ENCODE measurements at places on chromosomes 2 and 18.

DNA sequence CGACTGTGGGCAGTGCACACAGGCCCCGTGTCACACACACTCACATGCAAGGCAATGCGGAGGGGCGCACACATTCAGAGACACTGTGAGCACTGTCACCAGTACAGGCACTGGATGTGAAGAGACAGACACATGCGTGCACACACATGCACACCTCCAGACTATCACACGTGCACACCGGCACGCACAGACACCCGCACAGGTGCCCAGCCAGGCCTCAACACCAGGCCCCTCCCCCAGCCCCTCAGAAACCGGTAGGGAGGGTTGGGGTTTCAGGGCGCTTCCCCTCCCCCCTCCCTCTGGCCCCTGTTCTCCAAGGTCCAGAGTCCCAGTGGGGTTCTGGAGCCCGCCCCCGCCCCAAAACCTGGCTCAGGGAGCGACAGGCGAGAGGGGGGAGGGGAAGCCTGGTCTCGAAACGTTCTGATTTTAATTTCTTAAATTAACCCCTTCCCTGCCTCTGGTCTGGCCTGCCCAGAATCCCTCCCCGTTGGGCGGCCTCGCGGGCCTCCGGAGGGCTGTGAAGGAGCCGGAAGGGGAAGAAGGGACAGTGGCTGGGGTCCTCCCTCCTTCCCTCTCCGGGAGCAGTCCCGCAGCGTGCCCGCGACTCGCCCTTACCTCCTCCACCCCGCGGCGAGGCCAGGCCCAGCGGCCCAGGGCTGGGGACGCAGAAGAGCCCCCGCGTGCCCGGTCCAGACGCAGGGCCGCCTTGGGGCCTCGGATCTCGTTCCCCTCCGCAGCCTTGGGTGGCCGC, 558 bp downstream of the FBXO41 start:
- no peak for DNase-seq

GRCh38 chr2:120969613-120970355, 234.1 kb downstream of the GLI2 start:
- no peak for DNase-seq

GRCh38 chr18:13107074-13107473, 111.5 kb upstream of the LDLRAD4 start:
- no peak for DNase-seq

GRCh38 chr2:169732075-169732474, 1.6 kb upstream of the KLHL23 start:
- no peak for DNase-seq

DNA sequence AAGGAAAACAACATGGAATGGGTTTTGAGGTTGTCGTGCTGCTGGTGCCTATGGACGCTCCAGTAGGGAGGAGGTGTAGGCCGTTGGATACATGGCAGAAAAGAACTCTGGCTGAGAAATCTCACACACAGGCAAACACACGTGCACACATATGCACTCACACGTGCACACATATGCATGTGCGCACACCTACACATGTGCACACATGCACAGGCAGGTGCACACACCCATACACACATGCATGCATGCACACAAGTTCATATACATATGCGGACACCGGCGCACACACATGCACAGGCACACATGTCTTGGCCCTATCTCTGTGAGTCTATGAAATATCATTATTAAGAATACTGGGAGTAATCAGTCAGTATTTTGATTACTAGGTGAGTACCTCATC, 150.4 kb downstream of the LRRC30 start:
- DNase-seq: no peak

DNA sequence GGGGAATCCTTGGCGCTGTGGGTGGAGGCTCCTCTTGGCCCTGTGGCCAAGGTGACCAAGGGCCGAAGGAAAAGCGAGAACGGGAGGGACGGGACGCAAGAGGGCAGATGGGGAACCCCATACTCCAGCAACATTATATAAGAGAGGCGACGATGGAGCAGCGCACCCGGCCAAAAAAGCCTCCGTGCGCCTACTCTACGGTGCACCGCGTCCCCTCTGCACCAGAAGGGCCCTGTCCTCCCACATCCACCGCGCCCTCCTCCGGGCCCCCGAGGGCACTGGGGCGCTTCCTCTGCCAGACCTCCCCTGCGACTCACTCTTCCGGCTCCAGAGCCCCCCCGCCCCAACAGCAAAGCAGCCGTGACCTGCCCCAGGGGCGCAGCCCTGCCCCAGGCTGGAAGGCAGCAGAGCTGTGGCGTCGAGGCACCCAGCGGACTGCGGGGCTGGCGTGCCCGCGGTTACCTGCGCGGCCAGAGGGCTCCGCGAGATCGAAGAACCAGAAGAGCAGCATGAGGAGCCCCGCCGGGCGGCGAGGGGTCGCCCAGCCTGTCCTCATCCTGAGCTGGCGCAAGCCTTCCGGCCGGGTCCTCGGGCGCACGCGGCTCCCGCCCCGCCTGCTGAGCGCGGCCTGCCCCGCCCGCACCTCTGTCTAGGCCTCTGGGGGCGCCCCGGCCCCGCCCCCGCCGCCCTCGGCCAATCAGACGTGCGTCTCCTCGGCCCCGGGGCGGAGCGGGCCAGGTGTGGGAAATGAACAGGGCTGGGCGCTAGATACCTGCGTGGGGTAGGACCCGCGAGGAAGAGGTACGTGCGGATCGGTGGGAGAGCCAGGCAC, 106.3 kb upstream of the CD302 start:
- peak; percentile 83 for DNase-seq

DNA sequence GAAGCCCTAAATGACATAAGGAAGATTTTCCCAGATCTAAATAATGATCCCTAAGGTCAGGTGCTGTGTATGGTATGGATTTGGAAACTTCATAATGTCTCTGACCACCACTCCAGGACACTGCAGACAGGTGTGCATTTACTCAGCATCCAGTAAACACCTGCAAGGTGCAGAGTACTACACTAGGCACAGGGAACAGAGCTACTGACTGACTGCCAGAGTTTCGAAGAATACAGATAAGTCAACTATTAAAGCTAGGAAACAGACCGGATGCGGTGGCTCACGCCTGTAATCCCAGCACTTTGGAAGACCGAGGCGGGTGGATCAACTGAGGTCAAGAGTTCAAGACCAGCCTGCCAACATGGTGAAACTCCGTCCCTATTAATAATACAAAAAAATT, 65.0 kb downstream of the ATP8B1 start:
- no peak for DNase-seq

- DNase-seq: no peak
These were observed 63.1 kb downstream of the RHOB start for GRCh38 chr2:20509770-20510490.

DNA sequence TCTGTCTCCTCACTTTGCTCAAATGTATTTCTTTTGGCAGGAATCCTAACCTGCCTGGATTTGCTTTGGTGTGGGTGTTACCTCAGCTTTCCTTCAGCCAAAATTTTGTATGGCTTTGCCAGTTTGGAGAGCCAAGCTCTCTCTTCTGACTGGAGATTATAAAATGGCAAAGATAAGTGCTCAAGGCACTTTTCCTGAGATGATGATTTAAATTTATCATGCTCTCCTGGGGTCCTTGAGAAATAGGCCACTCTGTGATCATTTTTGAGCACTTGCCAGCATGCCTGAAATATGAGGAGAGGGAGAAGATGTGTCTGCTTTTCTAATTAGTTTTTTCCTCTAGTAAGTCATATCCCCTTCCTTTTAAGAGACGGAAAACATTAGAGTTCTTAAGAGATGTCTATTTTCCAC, 683.0 kb downstream of the SLC4A3 start:
- DNase-seq: no peak

GRCh38 chr2:38462121-38462661, 85.1 kb upstream of the ATL2 start:
- DNase-seq: no peak

GRCh38 chr2:218081063-218081462, 12.0 kb downstream of the RUFY4 start:
- DNase-seq: no peak

DNA sequence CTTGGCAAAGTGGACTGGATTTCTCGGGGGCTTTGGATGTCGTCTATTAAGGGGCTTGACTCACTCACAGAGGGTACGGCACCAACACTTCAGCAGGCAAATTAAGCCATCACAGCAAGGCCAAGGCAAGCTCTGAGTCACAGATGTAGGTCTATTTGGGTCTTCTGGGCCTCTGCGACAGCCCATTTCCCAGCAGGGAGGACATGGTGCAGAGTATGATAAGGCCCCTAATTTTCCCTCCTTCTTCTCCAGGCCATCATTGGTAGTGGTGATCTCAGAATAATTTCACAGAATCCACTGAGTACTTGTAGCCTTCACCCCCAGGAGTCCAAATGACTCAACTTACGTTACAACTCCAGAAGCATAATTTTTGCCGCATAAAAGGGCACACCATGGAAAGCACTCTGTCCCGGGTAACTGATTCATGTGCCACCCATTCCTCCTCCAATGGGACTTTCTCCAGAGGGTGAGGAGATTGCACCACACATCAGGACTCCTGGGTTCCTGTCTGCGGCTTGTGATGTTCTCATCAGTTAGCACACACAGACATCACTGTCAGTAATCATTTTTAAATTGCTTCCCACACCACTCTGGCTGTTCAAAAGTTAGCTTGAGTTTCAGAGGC, 164.9 kb downstream of the TXNL1 start:
- no peak for DNase-seq

- no peak for DNase-seq
These were observed 96.8 kb downstream of the PTPN4 start for GRCh38 chr2:119856469-119856901.

DNA sequence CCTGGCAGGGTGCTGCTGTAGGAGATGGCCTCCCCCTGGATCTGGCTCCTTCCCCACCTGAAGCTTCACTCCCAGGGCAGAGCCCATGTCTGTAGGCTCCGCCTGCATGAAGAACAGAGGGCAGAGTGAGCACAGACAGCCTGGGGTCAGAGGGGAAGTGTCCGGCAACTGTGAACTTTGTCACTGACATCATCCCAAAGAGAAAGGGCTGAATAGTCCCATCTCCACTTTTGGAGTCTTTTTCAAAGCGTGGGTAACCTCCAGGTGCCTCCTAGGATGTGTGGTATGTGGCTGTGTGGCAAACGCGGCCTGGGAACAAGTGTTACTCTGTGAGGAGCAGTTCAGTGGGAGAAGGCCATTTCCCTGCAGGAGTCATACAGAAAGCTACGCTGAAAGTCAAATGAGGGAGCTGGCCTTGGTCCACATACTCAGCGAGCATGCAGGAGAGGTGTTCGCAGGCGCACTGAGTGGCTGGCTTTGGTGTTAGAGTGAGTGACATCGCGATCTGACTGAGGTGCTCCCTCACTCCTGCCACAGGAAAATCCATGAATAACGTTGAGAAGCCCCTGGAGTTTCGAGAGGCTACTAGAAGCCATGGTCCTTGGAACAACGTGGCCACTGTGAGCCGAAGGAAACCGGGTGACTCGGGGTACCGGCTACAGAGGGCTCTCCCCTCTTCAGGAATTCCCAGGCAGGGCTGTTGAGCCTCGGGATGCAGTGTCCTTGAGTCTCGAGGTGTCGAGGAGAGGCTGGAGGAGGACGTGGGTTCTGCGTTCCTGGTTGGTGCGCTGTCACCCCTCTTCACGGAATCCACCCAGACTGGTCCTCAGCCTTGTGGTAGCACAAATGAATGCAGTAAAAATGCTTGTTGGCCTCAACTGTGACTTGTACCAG, 54.7 kb downstream of the CABLES1 start:
- DNase-seq: no peak

DNA sequence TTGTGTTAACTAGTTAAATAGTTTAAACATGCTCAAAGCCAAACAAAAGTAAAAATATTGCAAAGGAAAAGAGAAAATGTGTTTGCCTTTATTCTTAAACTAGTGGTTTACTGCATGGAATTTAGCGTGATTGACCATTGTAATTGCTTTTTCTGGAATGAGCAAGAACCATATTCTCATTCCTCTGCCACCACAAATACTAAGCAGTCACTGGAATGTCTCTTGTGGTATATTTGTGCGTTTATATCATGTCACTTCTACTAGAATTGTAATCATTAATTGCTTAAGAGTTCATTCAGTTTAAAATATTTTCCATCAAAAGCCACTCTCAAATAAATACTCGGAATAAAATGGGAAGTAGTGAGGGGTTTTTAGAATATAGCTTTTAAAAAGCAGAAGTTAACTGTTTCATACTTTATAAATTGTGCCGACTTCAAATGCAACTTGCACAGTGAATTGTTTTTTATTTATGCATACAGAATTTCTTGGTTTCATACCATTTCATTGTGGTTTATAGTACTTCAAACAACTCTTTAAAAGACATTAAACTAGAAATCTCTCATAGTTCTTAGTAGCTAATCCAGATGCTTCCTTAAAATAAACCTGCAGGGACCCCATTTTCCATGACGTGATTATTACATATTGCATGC, 288.1 kb downstream of the EPHA4 start:
- DNase-seq: no peak

- no peak for DNase-seq
These were observed 894 bp upstream of the FARSB start for GRCh38 chr2:222656526-222657446.

GRCh38 chr18:42839408-42839807, 276.1 kb downstream of the RIT2 start:
- no peak for DNase-seq

GRCh38 chr18:46705521-46705920, 48.5 kb upstream of the LOXHD1 start:
- no peak for DNase-seq

GRCh38 chr18:49859725-49860124, 46.4 kb upstream of the ACAA2 start:
- DNase-seq: no peak

DNA sequence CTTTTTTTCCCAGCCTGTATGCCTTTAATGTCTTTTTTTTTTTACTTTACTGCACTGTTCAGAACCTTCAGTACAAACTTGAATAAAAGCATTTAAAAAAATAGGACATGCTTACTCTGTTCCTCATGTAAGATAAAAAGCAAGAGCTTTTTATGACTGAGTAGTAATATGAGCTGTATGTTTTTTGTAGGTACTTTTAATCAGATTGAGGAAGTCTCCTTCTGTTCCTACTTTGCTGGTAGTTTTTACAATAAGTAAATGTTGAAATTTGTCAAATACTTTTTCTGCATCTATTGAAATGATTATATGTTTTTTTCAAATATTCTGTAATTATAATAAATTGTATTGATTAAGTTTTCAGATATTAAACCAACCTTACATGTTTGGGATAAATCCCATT, 189.8 kb downstream of the FAM210A start:
- DNase-seq: no peak

DNA sequence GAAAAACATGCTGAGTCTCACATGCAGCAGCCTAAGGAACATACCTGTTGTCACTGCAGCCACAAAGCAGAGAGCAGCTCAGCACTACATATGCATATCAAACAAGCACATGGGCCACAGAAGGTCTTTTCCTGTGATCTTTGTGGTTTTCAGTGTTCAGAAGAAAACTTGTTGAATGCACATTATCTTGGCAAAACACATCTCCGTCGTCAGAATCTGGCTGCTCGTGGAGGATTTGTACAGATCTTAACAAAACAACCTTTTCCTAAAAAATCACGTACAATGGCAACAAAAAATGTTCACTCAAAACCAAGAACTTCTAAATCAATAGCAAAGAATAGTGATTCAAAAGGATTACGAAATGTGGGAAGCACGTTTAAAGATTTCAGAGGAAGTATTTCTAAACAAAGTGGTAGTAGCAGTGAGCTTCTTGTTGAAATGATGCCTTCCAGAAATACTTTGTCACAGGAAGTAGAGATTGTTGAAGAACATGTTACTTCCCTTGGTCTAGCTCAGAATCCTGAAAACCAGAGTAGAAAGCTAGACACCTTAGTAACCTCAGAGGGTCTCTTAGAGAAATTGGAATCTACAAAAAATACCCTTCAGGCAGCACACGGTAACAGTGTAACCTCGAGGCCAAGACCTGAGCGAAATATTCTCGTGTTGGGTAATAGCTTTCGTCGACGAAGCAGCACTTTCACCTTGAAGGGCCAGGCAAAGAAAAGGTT, 34.1 kb downstream of the ZNF407 start:
- no peak for DNase-seq
